Lower lobe of right lung (tissue), 2 donors: ENCODE measurements at places on chromosomes 2 and 18. TPM values are rescaled to one million over a fixed set of nuclear protein-coding genes. Genes with fewer than 3 reads are reported as not detected.

GRCh38 chr18:48859311-48860268 is 91.2 kb downstream of the SMAD7 start:
- peak; percentile 46 for DNase-seq

DNA sequence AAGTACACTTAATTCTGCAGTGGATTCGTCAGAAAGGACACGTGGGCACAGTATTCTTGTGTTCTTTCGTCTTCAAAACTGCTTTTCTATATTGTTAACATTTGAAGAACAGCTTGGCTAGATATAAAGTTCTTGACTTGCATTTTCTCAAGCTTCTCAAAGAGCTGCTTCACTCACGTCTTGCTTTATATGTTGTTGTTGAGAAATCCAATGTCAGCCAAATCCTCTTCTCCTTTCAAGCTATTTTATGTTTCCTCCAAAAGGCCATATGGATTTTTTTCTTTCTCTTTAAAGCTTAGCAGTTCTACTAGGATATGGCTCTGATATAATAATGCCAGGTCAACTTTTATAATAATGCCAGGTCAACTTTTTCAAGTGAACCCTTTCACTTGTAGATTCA is 65.5 kb upstream of the CYP1B1 start:
- DNase-seq = no peak

- no peak for DNase-seq
Measured at GRCh38 chr18:13619505-13620205, 106.7 kb downstream of the FAM210A start.

- no peak for DNase-seq
Measured at GRCh38 chr2:157894694-157895435, 18.7 kb upstream of the ACVR1 start.

Gene MLPH
- 394 TPM for total RNA-seq

Gene STEAP3
- total RNA-seq = 18.3 TPM

Gene OR6B2
- total RNA-seq = not detected

Gene TRABD2A
- total RNA-seq = 5.4 TPM
